IPS DF 6.9 (cell line): ENCODE measurements at places on chromosomes 2 and 18.

DNA sequence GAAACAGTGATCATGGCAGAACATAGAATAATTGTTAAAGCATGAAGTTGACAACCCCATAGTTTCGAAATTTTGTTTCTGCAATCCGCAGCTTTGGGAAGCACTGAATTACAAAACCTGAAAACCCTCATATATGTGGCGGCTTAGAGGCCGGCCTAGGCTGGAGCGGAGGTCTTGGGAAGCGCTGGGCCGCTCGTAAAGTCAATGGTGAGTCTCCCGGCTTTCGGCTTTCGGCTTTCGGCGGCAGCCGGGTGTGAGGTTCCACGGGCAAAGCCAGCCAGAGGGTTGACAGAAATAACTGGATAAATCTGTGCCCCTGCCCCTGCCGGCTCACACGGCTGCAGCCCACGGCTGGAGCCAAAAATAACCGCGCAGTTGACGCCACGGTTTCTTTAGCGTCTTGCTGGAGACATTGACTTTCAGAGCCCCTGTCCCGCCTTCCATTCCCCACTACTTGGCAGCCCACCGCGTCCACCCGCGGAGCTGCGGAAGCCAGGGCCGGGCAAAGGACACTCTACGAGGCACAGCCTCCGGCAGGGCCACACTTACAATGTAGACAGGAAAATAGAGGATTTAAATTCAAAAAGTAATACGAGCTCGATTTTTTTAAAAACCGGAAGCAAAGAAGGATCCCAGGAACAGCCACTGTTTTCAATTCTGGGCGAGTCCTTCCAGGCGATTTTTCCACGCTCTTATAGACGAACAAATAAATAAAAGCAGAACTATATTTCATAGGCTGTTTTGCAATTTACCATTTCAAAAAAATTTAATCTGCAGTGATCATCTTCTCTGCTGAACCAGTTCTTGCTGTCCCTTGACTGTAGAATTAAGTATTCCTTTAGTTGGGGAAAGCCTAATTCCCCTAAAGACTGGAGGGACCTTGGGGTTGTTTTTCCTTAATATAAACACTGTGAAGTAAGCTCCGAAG is 28.3 kb upstream of the ATP6V1B1 start:
- no peak for DNase-seq

DNA sequence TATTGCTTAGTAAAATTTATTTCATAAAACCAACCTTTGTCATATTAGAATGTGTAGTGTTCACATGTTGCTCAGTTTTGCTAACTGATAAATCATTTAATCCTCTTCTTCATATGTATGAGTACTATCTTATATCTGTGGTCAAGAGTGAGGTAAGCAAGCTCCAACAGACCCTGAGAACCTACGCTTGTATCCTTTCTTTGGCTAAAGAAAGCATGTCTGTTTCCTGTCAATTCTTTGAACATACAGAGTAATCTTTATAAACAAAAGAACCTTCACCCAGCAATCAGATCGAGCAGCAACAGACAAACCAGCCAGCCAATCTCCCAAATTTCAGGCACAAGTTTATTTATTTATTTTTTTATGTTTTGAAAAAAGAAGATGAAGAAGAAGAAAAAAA is 6.4 kb downstream of the ADCYAP1 start:
- DNase-seq, result no peak

GRCh38 chr2:118176601-118177000 is 88.3 kb downstream of the INSIG2 start:
- DNase-seq, result no peak

DNA sequence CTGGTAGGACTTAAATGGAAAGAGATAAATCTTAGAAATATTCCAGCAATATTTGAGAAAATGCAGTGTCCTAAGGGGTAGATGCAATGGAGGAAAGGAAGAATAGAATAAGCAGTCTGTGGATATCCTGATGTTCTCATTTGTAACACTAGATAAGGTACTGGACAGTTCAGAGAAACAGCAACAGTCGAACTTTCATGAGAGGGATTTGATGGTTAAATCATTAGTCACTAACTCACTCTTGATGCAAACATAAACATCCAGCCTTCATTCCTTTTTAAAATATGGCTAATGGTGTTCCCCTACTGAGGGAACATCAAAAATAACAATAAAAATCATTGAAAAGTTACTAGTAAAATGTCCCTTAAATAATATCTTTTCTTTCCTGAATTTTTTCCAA is 211.4 kb upstream of the SLC39A10 start:
- no peak for DNase-seq
